Colonic mucosa (tissue), 4 donors: ENCODE measurements at places on chromosomes 3 and 15.
A peak's percentile ranks its signal among the peaks of the same experiment; 100 is the strongest.

DNA sequence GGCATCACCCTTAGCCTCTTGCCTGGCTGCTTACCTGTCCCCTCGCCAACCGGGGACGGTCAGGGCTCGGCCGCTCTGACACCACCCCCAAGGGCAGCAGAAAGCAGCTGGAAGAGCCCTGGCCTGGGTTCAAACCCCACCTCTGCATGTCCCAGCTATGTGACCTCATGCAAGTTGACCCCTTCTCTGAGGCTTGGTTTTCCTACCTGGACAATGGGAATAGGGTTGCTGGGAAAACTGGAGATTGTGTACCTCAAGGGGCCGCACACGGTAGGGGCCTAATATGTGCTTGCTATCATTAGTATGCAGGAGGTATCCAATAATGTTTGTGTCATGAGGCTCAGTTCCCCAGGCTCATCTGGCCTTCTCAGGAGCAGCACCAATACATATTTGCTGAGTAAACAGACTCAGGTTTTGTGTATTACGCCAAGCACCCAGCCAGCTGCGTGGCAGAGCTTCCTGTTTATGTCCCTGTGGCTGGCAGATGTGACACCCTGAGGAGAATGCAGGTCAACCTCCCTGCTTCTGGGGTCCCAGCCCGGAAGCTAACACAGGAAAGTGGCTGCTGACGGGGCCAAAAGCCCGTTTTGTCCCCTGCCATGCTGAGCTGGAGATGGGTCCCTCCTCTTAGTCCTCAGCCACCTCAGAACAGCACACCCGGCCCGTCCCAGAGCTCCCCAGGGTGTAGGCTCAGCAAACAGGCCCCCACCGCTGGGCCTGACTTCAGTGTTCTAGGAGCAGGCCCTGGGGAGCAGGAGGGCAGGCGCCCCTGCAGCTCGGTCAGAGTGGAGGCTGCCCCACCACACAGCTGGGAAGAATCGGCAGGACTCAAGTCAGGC is 29.7 kb downstream of the PLXND1 start:
- DNase-seq = peak; percentile 65

DNA sequence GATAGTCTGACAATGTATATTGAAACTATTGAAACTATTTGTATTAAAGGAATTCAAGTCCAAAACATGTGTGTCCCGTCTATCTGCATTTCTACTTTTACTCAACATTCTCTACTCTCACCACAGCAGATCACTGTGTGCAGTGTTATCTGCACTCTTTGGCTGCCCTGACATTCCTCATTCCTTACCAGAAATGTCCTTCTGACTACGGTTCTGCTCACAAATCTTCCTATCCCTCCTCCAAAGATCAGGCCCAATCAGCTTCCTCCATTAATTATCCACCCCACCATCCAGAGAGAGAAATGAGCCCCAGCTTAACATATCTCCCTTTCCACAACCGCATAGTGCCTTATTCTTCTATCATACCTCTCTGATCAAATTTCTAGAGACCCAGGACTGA is 94.7 kb downstream of the TBL1XR1 start:
- DNase-seq = no peak

DNA sequence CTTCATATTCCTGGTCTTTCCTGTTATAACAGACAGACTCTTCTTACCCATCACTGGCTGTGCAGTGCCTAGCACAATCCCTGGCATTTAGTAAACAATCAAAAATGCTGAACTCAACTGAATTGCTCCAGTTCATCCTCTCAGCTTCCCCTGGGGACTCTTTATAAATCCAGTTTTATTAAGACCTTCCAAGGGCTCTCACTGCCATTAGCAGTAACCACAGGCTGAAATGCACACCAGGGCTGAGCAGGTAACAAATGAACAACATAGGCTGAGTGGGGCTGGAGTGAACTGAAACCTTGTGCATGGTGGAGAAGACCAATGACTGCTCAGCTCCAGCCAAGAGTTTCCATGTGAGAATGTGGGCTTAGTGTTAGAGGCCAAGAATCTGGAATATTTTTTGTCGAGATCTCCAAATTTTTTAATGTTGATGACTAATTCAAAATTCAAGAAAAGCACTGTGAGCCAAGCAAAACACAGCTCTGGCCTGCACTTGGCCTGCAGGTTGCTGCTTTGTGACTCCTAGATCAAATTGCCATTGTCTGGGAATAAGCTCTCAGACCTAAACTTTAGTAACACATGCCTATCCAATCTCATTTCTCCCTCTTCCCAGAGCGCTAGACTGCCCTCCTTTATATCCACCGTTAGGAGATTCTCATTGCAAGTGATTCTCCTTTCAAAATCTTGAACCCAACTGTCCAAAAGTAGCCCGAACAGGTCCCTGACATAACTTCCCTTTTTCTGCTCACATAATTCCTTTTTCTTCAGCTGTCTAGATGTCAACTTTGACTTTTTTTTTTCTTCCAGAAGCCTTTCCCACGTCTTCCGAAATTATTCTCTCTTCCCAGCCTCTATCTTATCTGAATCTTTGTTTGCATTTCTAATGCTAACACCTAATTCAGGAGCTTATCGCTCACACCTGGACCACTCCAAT is 7.4 kb downstream of the SQOR start:
- no peak for DNase-seq

DNA sequence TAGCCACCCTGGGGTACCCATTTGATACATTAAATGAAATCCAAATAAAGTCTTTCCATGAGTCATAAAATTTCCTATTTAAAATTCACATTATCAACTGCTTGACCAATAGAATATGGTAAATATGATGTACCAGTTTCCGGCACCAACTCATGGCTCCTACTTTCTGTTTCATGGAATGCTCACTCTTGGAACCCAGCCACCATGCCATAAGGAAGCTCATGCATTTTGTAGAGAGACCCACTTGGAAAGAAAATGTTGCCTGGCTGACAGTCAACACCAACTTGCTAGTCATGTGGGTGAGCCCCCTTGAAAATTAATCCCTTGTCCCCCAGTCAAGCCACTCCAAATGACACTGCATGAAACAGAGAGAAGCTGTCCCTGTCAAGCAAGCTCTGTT is 57.2 kb downstream of the WWTR1 start:
- DNase-seq = no peak

DNA sequence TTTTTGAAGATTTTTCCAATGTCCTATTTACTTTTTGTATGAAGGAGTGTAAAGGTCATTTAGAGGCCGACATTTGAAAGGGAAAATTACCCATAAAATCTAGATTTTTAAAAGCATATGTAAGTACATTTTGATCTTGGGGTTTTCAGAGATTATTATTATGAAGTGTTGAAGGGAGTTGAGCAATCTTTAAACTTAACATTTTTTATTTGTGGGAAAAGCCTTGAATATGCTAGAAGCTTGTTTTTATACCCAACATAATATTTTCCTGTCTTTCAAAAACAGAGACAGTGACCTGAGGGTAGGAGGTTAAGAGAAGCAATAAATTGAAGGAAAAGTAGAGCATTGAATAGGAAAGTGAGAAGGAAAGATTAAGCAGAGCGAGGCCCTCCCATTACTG is 85.7 kb downstream of the SLMAP start:
- DNase-seq = no peak

DNA sequence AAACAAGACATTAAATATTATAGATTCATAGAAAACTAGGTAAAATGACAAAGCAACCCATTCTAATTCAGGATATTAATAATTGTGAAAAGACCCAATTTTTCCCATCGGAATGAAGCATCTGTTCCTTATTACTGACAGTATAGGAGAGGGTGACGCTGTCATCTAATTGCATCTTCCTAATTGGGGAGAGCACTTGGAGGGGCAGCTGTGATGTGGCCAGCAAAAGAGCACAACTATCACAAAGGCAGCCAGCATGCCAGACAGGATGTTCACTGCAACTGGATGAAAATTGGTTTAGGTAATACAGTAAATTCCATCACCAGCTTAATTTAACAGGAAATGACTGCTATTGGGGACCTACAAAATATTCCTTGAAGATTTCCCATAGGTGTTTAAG is 21.9 kb upstream of the MINAR1 start:
- DNase-seq = no peak

DNA sequence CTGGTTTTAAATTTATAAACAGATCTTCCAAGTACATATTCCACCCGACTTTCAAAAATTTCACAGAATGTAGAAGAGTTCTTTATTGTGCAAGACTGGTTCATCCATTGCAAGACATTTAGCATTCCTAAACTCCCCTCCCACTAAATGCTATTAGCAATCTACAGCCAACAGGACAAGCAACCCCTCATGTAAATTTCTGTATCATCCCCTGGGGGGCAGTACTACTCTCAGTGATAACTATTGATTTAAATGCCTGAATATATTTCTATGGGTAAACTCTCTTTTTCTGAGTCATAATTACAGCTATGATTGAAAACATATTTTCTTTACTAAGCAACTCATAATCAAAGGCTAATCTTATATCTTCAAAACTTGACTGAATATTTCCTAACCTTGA is 10.7 kb upstream of the SLC15A2 start:
- no peak for DNase-seq

GRCh38 chr3:173709026-173709425 is 311.5 kb downstream of the NLGN1 start:
- no peak for DNase-seq

DNA sequence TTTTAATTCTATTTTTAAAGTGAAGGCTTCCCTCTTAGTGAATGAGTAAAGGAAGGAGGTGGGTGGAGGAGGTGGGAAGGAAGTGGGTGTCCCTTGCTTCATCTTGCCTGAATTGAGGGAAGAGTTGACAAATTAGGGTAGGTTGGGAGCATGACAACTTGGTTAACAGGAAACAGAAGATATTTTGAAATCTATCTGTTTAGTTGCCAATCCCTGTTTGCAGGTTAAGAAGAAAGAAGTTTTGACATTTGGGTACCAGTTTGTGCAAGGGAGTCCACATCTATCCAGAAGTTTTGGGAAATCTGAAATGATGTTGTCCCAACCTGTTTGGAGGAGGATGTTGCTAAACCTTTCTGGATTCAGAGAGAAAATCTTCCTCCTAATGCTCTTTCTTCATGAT is 204.1 kb upstream of the SUCLG2 start:
- DNase-seq = no peak

GRCh38 chr3:187906920-187907319 is 161.7 kb upstream of the BCL6 start:
- no peak for DNase-seq

DNA sequence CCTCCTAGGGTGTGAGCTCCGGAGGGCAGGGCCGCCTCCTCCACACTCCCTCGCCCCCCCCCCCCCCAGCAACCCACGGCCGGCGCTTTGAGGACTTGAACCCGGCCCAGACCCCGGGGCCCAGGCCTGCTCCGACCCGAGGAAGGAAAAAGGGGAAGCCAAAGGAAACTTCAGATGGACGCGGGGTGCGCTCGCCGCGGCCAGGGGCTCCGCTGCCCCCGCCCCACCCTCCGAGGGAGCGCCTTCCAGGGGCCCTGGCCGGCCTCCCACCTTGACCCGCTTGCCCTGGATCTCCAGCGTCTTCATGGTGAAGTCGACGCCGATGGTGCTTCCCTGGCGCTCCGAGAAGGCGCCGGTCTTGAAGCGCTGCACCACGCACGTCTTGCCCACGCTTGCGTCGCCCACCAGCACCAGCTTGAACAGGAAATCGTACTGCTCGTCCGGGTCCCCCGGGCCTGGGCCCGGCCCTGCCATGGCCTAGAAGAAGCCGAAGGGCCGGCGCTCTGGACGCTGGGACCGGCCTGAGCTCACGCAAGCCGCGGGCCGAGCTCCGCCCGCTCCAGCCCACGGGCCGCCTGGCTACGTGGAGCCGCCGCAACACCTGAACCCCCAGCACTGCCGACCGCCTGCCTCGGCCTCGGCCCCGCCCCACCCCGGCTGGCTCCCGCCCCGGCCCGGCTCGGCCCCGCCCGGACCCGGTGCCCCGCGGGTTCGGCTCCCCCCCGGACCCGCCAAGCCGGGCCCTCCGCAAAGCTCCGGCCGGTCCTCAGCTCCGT is 400 bp downstream of the RAB43 start:
- DNase-seq = peak; percentile 29

DNA sequence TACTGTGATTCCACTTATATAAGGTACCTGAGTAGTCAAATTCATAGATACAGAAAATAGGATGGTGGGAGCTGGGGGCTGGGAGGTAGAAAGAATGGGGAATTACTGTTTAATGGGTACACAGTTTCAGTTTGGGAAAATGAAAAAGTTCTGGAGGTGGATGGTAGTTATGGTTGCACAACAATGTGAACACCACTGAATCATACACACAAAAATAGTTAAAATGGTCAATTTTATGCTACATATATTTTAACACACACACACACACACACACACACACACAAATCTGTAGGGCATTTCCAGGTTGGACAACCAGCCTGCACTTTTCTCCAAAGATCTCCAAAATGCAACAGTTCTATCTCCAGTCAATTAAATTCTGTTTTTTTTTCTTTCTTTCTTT is 1.4 kb downstream of the CCDC32 start:
- no peak for DNase-seq

GRCh38 chr15:29061746-29062145 is 176.0 kb downstream of the APBA2 start:
- no peak for DNase-seq

DNA sequence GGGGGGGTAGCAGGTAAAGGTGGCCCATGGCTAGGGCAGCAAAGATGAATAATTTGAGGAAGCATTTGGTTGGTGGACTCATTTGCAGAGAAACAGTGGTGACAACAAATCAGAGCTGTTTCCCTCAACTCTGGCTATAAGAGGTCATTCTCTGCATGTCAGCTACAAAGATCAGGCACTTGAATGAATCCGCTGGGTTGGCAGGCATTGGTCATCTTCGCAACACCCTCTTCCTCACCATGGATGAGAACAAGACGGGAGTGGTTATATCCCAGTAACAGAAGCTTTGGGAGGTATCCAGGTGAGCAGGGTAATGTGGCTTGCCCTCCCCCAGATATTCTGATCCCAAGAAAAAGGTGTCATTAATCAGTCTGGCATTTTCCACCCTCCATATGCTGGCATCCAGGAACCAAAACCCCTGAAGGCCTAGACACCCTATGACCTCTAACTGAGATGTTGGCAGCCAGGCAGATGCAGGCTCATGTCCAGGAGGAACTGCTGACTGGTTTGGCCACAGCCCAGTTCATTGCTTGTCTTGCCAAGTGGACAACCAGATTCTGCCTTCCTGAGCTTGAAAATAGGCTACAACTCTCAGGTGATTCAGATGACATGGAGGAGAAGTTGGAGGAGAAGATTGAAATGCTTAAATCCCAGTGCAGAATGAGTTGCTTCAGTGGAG is 108.9 kb upstream of the TRIM42 start:
- DNase-seq = no peak

GRCh38 chr3:48187579-48188265 is 495 bp downstream of the CDC25A start:
- DNase-seq = peak; percentile 46

- DNase-seq = no peak
Measured at GRCh38 chr3:97269202-97269601, 454.8 kb downstream of the EPHA6 start.

- DNase-seq = no peak
Measured at GRCh38 chr3:132225664-132226063, 91.5 kb upstream of the ACP3 start.
